ENCODE measurements at places on chromosomes 3 and 15.

DNA sequence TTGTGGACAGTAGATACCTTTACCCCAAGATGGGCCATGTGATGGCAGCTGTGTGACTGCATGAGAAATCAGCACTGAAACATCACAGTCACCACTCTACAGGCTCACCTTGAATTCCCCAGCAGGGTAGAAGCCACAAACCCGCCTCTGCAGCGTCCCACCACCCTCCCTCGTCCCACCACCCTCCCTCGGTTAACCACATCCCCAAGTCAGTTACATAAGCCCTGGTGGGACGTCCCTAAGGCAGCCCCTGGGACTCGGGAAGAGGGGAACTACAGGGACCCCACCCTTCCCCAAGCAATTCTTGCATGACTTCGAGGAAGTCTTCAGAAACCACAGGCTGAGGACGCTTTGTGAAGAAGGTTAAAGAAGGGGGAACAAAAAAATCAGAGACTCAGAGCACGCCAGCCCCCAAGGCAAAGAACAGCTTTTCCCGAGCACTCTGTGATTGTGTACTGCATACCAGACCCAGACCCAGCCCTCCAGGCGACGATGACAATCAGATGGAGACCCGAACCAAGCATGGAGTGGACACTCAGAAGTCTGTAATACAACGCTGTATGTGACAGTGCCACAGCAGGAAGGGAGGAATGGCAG, 60.5 kb downstream of the SH3BP5 start:
- no peak for DNase-seq

DNA sequence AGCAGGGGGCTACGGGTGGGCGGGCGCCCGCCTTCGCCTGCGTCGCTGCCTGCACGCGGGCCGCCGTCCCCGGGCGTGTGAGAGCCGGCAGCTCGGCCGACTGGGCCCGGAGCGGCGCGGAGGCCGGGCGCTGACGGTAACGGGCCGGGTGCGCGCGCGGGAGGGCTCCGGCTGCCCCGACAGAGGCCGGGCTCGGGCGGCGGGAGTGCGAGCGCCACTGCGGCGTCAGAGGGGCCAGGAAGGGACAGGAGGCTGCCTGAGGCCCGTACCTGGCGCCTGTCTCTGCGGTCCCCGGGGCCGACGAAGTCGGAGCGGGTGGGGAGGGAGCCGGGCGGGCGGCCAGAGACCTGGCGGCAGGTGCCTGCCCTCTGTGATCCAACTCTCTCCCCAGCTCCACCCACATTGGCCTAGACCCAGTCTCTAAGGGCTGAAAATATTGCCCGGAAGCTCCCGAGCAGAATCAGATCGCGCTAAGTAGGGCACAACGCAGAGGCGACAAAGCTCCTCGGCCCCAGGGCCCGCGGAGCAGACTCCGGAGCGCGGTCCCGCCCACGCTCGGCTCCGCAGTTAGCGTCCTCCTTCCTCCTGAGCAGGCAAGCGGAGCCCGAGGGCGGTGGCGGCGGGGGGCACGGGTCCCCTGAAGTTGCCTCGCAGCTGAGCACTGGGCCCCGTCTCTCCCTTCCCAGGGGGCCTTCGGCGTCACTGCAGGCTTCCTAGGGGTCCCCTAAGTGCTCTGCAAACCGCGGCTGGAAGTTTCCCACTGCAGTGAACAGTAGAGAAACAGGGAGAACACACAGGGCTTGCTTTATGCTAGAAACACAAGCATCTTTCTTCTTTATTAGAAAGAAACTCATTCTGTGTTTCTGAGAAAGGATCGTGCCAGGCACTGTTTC, at the start of gene MAN2A2:
Gene MAN2A2, plus strand, starts transcription at position 463 of the 893 bp plus-strand sequence. CDS start 906 bp downstream, outside the sequence.
- no peak for DNase-seq

GRCh38 chr15:88645171-88646087, 6.6 kb downstream of the ISG20 start:
- DNase-seq: no peak

- no peak for DNase-seq
These were observed 5.8 kb upstream of the RYR3 start for GRCh38 chr15:33304924-33305323.

DNA sequence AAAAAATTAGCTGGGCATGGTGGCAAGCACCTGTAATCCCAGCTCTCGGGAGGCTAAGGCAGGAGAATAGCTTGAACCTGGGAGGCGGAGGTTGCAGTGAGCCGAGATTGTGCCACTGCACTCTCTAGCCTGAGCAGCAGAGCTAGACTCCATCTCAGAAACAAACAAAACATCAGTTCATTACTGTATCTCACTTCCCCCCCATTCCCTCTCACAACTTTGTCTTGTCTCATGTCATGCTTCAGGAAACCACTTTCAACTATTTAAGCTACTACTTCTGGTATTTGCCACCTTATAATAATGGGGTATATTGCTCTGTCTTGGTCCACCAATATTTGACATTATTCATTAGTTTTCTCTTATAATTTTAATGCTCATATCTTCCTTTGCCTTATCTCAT, 26.2 kb downstream of the PIK3CA start:
- DNase-seq: no peak

DNA sequence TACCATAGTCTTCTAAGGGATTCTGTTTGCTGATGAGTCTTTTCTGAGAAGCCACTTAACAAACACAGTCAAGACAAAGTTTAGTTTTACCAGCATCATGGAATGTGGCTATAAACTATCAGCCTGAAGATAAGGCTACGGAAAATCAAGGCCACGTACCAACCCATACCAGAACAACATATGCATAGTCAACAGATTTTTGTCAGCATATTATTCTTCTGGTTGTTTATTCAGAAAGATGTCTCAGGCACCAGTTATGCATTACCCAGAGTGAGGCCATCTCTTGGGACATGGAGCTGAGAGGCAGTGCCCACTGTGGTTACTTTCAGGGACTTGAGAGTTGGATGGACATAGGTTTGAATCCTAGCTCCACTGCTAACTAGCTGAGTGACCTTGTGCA, 60.4 kb downstream of the SOX2 start:
- no peak for DNase-seq

GRCh38 chr3:121981473-121981872, 40.6 kb downstream of the ILDR1 start:
- no peak for DNase-seq

- no peak for DNase-seq
These were observed 142.1 kb downstream of the NUP210 start for GRCh38 chr3:13277860-13278531.

- no peak for DNase-seq
These were observed 301.4 kb downstream of the GABRG3 start for GRCh38 chr15:27272427-27272826.

- no peak for DNase-seq
These were observed 134.2 kb downstream of the WDR72 start for GRCh38 chr15:53625260-53625659.

GRCh38 chr15:69080295-69081248, 66.1 kb downstream of the NOX5 start:
- no peak for DNase-seq

GRCh38 chr3:154324919-154325318, 632 bp upstream of the DHX36 start:
- no peak for DNase-seq

DNA sequence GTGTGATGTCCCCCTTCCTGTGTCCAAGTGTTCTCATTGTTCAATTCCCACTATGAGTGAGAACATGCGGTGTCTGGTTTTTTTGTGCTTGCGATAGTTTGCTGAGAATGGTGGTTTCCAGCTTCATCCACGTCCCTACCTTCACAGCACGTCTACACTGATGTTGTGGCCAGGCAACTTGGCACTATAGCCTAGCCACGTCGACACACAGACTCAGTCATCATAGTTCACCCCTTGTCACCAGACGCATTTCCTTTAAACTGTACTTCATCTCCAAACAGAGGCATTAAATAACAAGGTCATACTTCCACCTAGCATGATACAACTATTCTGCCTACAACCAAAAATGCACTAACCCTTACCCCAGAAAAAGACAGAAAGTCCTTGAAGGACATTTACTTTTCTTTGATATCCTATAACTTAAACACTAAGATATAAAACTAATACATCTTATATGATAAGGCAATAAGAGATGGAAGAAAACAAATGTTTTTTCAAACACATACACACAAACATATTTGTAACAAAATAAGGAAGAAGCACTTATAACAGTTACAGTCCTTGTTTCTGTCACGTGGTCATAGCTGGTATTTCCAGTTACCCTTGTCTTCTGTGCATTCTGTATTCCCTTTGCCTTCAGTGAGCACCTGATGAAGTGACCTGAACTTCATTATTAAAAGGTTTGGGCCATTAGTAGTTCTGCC, 121.4 kb downstream of the KLF13 start:
- DNase-seq: no peak

DNA sequence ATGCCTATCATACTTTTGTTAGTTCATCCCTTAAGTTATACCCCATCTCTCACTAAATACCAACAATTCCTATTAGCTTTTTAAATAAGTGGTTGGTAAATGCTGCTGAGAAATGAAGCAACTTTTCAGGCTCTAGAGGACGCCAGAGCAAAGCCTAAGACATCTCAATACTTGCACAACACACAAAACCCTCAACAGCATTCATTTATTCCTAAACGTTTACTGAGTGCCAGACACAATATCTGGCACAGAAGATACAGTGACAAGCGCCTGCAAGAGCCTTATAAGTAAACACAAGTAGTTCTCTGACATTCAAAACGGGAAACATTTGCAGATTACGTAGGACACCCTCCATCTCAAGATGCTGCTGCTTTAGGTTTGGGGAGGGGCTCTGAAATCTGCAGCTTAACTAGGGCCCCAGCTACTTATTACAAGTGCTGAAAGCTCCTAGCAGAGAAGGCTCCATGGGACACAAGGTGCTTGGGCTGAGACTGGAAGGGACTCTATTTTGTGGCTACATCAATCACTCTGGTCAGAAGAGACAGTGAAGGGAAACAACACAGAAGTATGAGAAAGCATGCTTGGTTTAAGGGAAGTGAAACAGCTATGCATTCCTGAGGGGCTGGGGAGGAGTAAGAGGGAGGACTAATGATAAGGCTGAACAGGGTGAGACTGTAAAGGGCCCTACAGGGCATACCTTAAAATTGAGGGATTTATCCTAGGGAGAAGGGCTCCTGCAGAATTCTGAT, 311.3 kb downstream of the PLCL2 start:
- no peak for DNase-seq

GRCh38 chr15:95674031-95674430, 656.5 kb upstream of the NR2F2 start:
- DNase-seq: no peak

DNA sequence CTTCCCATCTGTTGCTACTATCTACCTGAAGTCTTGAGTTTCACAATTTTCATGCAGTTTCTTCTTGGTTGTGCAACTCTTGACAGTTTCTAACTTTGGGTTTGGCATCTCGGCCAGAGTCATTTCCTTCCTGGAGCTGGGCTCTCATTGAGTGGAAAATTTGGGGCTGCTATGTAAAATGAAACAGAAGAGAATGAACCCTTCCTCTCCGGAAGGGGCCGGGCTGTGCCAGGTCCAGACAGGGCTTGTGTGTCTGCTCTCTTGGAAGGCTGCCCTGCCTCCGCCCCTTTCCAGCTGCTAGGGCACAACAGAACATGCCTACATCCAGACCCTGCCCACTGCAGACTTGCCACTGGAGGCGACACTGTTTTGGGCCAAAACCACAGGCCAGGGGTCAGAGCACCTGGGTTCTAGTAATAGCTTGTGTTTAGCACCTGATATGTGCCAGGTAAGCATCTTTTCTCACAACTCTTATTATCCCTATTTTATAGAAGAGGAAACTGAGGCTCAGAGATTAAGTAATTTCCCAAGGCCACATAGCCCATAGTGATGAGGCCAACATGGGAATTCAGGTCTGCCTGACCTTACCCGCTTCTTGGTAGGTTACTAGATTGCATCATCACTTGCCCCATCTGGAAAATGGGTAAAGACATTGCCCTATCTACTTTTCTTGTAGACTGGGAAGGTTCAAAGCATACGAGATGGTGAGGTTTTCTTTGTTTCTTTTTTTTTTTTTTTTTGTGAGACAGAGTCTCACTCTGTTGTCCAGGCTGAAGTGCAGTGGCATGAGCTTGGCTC, 25.0 kb downstream of the IRAK2 start:
- DNase-seq: no peak

DNA sequence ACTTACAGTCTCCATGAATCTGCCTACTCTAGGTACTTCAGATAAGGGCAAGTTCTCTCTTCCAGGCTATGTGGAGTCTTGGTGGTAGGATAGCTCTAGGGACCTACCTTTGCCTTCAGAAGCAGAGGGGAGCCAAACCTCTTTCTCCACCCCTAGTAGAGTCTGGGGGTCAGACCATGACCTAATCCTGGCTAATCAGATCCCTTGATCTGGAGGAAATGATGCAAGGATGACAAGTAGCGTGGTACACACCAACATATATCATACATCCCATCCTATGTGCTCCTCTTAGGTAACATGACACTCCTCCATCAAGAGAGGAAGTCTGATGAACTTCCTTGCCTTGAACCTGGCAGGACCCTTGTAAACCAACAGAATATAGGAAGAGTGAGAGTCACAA, 15.4 kb upstream of the PLA2G4F start:
- no peak for DNase-seq

- no peak for DNase-seq
These were observed 518.9 kb downstream of the NR2F2 start for GRCh38 chr15:96849271-96849900.

GRCh38 chr15:81516012-81516411, 142.0 kb upstream of the TMC3 start:
- no peak for DNase-seq

GRCh38 chr3:15623535-15624440, 22.2 kb downstream of the BTD start:
- DNase-seq: no peak

DNA sequence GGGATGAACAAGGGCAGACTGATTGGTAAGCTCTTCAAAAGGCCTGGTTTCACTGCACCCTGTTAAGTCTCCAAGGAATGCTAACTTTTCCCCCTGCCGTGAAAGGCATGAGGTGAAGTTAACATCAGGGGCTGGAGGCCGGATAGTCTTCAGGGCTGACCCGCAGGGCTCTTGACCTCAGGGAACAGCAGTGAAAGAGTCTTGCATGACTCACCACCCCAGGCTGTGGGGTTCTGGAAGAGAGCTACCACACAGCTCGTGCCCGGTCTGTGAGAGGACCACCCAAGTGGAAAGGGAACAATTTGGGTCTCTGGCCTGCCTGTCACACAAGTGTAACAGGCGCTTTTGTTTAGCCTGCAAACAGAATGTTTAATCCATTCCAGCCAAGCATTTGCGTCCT, 504.9 kb downstream of the EDEM1 start:
- DNase-seq: no peak

DNA sequence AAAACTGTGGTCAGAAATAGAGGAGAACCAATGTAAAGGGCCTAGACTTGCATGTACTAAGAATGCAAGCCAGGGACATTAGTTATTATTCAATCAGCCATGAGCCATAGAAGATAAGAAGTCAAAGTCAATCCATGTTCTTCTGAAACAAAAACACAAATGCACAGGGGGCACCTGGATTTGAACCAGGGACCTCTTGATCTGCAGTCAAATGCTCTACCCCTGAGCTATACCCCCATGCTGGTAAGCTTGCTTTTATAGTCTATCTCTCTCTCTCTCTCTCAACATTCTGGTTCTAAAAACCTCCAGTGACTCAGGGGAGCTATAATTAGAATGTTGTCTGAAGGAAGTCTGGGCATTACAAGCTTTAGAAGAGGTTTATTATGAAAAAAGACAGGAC, 85.6 kb upstream of the ACP3 start:
- no peak for DNase-seq

GRCh38 chr15:49674370-49674769, 53.5 kb downstream of the DTWD1 start:
- DNase-seq: no peak
